HCT116 (cell line): ENCODE measurements at places on chromosomes 6 and 20. TPM values are rescaled to one million over a fixed set of nuclear protein-coding genes. Genes with fewer than 3 reads are reported as not detected.

- no peak for DNase-seq
Measured at GRCh38 chr20:24768201-24768636, 180.8 kb upstream of the CST7 start.

DNA sequence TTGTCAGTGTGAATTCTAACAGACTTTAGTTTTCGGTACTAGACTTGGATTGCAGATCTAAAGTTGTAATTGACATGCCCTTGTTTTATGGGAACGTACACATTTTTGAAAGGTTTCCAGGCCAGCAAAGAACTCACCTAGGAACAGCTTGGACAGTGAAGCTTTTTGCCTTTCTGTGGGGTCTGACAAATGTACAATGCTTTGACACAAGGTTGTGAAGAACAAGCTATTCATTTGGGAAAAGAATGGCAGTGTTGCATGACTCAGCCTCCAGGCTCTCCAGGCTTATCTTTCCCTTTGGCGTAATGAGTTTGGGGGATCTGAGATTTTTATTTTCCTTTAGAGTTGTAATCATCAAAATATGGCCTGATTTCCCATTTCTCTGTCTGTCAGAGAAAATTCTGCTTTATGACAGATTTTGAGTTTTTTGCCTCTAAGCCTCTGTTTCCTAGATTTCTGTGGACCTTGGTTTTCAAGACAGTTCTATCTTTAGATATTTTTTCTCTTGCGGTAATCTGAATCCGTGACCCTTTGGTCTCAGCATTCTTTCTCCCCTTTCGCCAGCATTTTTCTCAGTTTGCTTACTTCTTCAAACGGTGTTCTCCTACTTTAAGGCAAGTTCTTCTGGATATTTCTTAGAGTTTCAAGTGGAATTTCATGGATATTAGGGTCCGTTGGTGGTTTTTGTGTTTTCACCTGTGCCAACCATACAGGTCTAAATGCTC lies 221.0 kb downstream of the ADGB start:
- DNase-seq, result no peak

DNA sequence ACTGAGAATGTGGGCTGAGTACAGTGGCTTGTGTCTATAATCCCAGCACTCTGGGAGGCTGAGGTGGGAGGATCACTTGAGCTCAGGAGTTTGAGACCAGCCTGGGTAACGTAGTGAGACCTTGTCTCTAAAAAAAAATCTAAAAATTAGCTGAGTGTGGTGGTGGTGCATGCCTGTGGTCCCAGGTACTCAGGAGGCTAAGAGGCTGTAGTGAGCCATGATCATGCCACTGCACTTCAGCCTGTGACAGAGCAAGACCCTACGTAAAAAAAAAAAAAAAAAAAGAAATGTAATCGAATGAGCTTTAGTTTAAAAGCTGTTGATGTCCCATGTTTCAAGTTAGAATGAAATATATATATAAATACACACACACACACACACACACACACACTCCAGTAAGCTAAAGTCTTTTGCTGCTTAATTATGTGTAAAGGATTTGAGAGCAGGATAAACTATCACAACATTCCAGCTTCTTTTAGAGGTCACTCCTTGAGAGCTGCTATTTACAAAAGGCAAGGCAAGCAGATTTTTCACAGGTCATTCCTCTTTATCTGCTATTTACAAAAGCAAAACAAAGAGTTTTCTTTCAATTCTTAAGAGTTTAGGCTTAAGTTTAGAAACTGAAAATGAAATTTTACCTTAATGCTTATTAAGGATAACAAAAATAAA lies 4.7 kb upstream of the MICAL1 start:
- DNase-seq, result no peak

DNA sequence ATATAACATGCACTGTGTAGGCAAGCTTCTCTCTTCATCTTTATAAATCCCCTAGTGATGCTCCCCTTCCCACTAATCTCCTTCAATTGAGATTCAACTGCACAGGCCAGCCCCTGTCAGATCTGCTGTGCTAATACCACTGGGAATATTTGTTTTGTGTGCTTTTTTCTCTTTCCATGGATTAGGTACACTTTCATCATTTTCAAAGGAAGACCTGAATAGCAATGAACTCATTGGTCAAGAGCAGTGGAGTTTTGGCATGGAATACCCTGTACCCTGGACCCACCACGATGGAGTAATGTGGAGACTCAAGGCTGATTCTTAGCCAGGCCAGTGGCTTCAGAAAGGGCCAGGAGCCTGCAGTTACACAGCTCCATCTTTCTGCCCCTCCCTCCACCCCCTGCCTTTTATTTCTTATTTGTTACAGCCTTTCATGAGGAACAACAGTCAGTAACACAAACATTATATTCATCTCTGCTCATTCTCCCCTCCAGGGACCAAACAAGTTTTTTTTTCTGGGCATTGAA lies 75.4 kb upstream of the KCNG1 start:
- no peak for DNase-seq

DNA sequence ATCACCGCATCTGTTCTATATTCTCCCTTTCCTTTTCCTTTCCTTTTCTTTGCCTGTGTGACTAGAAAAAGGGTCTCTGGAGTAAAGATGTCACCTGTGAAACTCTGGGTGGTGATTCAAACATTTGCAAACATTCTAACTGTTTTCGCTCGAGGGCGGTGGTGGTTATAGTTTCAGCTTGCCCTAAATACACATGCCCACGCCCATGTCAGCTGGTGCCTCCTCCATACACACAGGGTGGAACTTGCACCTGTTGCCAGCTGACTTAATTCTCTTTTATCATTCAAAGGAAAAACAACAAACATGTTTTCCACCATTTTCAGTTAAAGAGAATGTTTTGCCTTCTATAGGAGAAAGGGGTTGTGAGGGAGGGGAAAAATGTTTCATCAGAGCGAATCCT lies 381.9 kb upstream of the ARID1B start:
- no peak for DNase-seq

DNA sequence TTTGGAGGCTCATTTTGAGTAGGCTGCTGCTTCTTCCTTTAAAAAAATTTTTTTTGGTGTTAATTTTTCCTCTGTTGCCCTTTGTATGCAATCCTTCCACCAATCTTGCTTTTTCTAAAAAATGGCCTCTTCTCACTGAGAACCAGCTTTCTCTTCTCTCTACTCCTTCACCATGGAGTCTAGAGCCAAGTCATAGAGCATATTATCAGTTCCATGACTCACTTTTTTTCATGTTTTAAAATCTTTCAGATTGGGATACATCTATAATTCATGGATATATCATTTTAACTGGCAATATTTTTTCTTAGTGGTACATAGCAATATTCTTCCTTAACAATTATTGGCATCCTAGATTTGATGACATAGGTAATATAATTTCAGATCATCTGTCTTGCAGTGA lies 62.7 kb downstream of the SLX4IP start:
- DNase-seq, result no peak

GRCh38 chr20:5395932-5396727 lies 79.4 kb upstream of the PROKR2 start:
- DNase-seq, result peak; percentile 65

GRCh38 chr6:118770112-118770788 lies 118.9 kb upstream of the CEP85L start:
- no peak for DNase-seq

GRCh38 chr20:55205665-55206064 lies 730.3 kb downstream of the DOK5 start:
- DNase-seq, result no peak

DNA sequence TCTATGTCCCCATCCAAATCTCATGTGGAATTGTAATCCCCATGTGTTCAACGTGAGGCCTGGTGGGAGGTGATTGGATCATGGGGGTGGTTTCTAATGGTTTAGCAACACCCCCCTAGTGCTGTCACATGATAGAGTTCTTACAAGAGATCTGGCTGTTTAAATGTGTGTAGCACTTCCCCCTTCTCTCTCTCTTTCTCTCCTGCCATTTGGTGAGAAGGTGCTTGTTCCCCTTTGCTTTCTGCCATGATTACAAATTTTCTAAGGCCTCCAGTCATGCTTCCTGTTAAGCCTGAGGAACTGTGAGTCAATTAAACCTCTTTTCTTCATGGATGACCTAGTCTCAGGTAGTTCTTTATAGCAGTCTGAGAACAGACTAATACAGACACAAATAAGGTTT lies 165.4 kb downstream of the OGFRL1 start:
- DNase-seq, result no peak

GRCh38 chr6:44045672-44046015 lies 81.6 kb downstream of the MRPL14 start:
- no peak for DNase-seq

GRCh38 chr20:49595811-49596561 lies 28.0 kb upstream of the PTGIS start:
- no peak for DNase-seq

DNA sequence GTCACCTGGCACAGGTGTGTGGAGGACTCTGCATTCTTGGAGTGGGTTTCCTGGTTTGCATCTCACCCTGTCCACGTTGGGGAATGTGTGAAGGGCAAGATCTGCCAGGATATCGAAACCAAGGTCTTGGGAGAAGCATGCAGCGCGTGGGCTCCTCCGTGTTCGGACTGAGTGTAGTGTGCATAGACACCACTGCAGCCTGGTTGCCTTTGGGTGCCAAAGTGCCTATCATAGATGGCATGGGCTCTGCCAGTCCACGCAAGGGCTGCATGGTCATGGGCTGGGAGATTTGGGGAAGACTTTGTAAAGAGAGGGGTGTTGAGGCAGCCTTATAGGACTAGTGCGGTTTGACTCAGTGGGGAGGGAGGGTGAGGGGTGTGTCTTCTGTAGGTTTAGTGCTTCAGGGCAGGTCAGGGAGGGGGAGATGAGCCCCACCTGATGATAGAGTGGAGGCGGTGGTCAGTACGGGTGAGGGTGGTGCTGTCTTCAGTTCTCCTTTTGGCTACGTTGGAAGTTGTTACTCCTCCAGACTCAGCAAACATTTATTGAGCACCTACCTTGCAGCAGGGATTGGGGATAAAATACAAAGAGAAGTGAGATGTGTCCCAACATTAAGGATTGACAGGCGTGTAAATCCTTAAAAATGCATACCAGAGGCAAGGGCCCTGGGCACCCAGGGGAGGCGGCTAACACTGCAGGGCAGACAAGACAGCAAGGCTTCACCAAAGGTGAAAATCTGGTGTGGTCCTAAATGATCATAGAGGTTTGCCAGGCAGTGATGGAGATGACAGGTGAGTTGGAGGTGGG lies 28.3 kb downstream of the DUSP22 start:
- no peak for DNase-seq

- DNase-seq, result no peak
Measured at GRCh38 chr6:24673625-24674024, 6.7 kb downstream of the ACOT13 start.

- DNase-seq, result no peak
Measured at GRCh38 chr6:76326871-76327270, 254.4 kb upstream of the IMPG1 start.

DNA sequence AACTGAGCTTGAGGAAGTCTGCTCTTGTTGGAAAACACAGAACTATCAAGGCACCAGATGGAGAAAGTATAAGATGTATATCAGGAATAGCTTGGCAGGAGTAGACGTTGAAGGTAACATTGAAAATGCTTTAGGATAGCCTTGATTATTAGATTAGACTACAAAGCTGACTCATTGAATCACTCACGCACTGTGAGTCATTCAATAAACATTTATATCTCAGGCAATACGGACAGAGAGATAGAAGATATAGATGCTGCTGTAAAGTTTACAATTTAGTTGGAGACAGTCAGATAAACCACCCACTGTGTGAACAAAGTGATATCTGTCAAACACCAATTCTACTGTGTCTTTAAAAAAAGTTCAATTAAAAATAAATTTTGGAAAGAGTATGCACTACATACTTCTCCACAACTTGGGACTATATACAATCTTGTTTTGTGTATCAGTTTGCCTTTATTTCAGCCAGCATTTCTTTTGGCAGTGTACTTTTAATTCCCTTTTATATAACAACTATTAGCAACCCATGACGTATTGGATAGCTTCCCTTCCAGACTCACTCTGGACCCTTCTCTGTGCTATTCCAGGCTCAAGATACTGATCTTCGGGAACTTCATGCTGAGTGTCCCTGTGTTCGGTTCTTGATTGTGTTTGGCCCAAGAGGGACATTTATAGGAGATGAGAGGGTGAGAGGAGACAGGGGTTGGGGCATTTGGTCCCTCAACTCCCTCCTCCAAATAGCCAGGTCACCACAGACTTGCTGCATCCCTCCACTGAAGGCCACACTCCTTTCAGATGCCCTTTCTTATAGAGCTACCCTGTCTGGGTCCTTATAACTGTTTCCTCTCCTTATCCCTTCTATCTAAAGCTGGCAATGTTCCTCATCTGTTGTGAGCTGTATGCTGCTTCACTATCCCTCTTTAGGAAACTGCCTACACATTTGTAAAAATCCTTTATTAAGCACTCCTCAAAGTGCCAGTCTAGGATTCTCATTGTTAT lies 176.6 kb upstream of the PTPRK start:
- DNase-seq, result peak; percentile 16

DNA sequence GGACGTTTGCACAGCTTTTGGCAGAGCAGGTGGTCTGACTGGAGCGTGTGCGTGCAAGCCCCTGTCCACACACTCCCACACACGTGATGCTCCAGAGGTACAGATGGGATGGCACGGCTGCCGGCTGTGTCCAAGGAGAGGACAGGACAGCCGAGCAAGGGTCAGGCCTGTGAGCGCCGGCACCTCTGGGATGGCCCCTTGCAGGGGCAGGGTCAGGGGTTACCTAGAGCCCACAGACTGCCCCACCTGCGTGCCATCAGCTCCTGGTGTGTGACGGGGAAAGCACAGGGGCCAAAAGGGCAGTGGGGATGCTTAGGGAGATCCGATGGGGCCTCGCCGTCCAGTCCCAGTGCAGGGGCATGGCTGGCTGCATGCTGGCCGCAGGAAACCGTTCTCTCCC lies 189.7 kb downstream of the TAF4 start:
- no peak for DNase-seq

GRCh38 chr6:128725271-128726233 lies 157.4 kb upstream of the LAMA2 start:
- DNase-seq, result peak; percentile 41

MYCT1 gene
- total RNA-seq, result not detected

PREP gene
- 53.5 TPM for total RNA-seq

FAM217A gene
- total RNA-seq, result not detected

KIAA0408 gene
- total RNA-seq, result 0.25 TPM

TFAP2D gene
- total RNA-seq, result not detected

ANKS1A gene
- 20.6 TPM for total RNA-seq

C6orf58 gene
- total RNA-seq, result 0.20 TPM
